ENCODE measurements at places on chromosomes 16 and 17.
A peak's percentile ranks its signal among the peaks of the same experiment; 100 is the strongest.

- no peak for DNase-seq
Measured at GRCh38 chr17:78915872-78916632, 9.1 kb downstream of the TIMP2 start.

GRCh38 chr16:88367560-88367959, 15.2 kb upstream of the ZNF469 start:
- DNase-seq: no peak

- no peak for DNase-seq
Measured at GRCh38 chr17:61279476-61280145, 120.0 kb upstream of the TBX2 start.

DNA sequence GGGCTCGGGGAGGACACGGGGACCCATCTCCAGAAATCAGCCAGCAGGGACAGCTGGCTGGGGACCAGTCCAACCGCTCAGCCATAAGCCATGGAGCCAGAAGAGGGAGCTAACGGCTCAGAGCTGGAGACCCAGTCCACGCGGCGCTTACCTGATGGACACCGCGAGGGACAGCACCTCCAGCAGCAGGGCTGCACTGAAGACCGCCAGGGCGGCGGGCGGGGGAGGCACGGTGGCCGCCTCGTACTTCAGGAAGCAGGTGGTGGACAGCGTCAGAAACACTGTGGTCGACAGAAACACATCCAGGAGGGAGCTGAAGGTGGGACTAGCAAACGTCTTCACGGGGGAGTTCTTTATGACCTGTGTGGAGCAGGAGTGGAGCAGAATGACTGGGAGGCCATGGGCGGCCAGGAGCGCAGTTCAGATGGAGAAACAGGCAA, 102.6 kb upstream of the CREBBP start:
- peak; percentile 57 for DNase-seq

GRCh38 chr17:56808503-56808902, 25.2 kb downstream of the C17orf67 start:
- no peak for DNase-seq

- DNase-seq: no peak
Measured at GRCh38 chr17:40241252-40241834, 22.2 kb downstream of the WIPF2 start.

GRCh38 chr16:87248714-87249113, 68.5 kb downstream of the C16orf95 start:
- DNase-seq: no peak

GRCh38 chr17:30520436-30520835, 43.2 kb downstream of the GOSR1 start:
- no peak for DNase-seq

DNA sequence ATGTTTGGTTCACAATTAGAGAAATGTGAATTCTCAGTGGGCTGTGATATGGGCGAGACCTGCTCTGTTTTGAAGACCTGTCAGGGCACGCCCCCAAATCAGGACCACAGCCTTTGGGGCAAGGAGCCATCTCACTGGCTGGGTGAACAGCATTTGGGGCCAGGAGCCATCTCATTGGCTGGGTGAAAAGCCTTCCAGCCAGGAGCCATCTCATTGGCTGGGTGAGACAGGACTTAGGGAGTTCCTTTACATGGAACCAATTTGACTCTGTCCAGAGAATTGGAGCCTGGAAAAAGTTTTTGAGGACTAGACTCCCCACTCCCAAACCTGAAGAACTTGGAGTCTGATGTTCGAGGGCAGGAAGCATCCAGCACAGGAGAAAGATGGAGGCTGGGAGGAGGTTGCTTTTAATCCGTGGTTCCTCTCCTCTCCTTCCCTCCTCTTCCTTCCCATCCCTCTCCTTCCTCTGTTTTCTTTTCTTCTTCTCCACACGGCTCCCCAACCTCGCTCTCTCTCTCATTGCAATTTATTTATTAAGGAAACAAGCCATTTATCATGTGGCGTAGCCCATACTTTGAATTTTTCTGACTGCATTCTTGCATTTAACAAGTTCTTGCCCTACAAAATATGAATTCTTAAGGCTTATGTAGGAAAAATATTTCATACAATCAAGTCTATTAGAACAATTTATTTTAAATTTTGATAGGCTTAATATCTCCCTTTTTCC, 19.7 kb downstream of the FOXL1 start:
- no peak for DNase-seq

DNA sequence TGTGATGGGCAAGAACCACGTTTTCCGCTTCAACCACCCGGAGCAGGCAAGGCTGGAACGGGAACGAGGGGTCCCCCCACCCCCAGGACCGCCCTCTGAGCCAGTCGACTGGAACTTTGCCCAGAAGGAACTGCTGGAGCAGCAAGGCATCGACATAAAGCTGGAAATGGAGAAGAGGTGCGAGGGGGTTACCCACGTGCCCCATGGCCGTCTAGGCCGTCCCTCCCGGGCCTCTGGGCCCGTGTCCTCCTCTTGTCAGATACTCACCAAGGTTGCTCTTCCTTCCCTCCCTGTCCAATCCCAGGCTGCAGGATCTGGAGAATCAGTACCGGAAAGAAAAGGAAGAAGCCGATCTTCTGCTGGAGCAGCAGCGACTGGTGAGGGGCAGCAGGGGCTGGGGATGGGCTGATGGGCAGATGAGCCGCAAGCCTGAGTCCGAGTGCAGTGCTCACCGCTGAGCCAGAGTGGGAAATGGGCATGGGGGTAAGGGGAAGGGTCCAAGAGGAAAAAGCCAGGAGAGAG, 14.7 kb downstream of the SLC52A1 start:
- DNase-seq: no peak

DNA sequence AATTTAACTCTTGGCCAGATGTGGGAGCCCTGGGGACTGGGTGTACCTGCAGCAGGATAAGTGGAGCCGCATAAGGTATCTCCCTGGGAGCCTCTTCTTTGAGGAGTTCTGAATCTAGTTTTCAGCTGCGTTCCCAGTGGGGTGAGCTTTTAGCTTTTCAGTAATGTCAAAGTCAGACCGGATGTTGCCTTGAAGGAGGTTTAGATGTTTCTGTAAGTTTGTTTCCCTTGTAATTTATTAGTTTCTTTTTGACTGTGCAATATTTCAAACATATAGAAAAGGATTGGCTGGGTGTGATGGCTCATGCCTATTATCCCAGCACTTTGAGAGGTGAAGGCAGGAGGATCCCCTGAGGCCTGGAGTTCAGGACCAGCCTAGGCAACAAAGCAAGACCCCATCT, 98.6 kb upstream of the EEF2KMT start:
- DNase-seq: no peak

- DNase-seq: peak; percentile 87
Measured at GRCh38 chr17:16987830-16988601, 16.1 kb upstream of the TNFRSF13B start.

DNA sequence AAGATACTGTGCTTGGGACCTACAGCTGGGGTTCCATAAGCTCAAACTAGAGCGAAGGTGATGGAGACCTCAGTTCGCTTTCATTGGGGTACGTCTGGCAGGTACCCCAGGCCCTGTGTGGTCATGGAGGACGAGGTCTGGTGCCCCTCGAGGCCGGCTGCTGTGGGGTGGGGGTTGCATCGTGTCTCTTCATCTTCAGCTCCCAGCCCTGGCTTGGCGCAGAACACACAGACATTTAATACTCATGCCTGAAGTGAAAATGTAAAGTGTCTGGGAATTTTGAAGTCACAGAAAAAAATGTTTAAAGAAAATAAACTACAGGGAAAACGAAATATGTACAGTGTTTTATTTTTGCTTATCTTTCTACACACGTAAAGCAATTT, 80.5 kb downstream of the TBC1D16 start:
- no peak for DNase-seq

GRCh38 chr16:63623551-63624039, 1498.3 kb downstream of the CDH11 start:
- no peak for DNase-seq

GRCh38 chr16:31476303-31477219, 4.6 kb downstream of the TGFB1I1 start:
- peak; percentile 91 for DNase-seq

DNA sequence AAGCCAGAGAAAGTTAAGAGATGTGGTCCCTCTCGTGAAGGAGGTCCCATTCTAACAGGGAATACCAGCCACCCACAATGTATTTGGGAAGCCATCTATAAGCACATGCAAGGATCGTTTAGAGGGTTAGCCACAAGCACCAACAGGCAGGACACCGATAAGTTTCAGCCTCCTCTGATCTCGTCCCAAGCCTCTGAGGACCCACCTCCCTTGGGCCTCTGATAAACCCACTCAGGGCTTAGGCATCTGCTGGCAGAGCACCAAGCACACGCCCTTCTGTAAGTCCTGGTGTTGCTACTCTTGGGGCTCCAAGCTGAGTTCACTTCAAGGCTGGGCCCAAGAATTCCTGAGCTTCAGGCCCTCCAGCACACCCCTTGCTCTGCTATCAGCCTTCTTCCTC, 5.4 kb upstream of the PNPO start:
- no peak for DNase-seq

- DNase-seq: no peak
Measured at GRCh38 chr17:3697103-3697476, 1.1 kb upstream of the P2RX5 start.

GRCh38 chr16:47018223-47018891, 44.9 kb upstream of the DNAJA2 start:
- peak; percentile 74 for DNase-seq

DNA sequence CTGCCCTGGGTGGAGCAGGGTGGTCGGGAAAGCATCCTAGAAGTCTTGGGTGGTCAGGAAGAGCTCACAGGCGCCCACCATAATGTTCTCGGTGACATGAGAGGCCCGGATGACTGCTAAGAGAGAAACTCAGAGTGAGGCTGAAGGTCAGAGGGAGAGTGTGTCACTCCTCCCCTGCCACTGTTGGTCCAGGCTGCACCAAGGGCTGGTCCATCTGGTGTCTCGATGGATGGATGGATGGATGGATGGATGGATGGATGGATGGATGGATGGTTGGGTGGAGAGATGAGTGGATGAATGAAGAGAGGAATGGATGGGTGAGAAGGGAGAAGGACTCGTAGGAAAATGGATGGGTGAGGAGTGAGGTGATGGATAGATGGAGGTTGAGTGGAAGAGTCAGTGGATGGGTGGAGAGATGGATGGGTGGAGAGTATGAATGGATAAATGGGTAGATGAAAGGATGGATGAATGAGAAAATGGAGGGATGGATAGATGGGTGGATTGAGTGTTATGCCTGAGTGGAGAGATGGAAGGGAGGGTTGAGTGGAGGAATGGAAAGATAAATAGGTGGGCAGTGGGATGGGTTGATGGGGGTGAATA, 43.0 kb downstream of the BEAN1 start:
- no peak for DNase-seq

GRCh38 chr16:78091419-78091818, 8.0 kb upstream of the WWOX start:
- no peak for DNase-seq

GRCh38 chr17:82863383-82863940, 23.6 kb upstream of the ZNF750 start:
- no peak for DNase-seq

GRCh38 chr16:49833085-49833484, 22.8 kb downstream of the ZNF423 start:
- DNase-seq: no peak

DNA sequence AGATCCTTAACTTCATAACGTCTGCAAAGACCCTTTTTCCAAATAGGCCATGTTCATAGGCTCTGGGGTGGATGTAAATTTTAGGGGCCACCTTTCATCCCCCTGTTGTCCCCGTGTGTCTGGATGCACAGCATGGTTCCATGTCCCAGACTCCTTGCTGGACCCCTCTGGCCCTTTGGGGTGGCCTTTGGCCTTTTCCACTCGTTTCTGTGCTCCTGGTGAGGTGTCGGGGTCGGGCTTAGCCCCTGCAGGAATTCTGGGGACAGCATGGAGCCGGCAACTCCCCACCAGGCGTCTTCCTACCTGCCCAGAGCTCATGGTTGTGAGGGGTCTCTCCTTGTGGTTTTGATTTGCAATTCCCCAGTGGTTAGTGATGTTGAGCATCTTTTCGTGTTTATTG, 183.5 kb downstream of the SEC14L1 start:
- DNase-seq: no peak

- DNase-seq: no peak
Measured at GRCh38 chr17:37737971-37738370, 6.9 kb downstream of the HNF1B start.

DNA sequence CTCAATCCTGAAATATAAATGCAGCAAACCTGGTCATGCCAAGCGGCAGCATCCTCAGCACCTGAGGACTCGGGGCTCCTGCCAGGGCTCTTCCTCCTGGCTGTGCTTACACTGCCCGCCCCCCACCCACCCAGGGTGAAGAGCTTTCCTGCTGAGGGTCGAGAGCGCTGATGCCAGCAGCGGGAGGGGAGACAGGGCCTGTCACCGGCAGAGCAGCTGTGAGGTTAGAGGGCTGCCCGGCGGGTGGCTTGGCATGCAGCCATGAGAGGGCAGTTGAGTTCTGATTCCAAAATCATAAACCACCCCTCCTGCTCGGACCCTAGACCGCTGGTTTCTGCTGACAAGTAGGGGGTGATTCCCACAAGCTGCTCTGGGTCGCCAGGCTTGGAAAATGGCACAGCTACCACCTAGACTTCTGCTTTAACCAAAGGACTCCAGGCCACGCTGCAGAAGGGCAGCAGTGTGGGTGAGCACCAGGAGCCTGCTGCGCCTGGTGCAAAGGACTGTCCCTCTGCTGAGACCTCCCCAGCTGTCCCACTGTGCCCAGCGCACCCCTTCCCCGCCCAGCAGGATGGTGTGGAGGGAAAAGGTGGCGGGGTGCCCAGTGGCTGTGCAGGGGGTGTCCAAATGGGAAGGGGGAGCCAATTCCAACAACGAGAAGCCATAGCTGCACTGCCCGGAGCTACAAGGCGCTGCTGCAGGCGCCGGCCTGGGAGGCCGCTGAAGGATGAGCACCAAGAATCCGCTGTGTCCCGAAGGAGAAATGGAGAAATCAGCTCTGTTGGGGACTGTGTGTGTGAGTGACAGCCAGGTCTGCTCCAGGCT, 26.6 kb downstream of the MXRA7 start:
- no peak for DNase-seq

DNA sequence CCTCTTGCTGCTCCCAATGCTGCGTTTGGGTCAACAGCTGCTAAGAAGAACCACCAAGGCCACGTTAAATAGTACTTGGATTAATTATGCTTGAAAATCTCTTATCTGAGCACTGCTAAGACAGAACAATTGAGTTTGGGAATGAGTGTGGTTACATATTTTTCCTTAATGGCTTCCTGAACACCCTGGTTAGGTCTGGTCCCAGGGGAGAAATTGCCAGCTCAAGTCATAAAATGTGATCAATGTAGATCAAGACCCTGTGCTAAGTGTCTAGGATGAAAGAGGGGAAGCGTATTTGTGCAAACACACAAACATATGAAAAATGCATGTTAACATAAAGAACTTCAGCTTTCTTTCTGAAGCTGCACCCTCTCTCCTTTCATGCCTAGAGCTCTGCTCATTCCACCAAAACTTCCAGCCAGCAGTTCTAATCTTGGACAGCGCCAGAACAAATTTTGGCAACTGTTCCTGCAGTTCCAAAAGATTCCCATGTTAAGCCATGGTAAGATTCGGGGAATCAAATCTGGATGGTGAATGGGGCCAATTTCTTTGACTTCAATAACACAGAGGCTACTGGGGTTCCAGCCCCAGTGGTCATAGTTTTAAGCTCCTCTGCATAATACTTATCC, 72.0 kb downstream of the ZFHX3 start:
- DNase-seq: no peak

Measured in CD4-positive, alpha-beta T cell treated with Interleukin-4 for 1 hour (primary cell).